CD4-positive, alpha-beta T cell treated with Interferon gamma for 1 hour (primary cell): ENCODE measurements at places on chromosomes 5 and 9.

- no peak for DNase-seq
Measured at GRCh38 chr9:76451234-76451633, 7.7 kb upstream of the GCNT1 start.

DNA sequence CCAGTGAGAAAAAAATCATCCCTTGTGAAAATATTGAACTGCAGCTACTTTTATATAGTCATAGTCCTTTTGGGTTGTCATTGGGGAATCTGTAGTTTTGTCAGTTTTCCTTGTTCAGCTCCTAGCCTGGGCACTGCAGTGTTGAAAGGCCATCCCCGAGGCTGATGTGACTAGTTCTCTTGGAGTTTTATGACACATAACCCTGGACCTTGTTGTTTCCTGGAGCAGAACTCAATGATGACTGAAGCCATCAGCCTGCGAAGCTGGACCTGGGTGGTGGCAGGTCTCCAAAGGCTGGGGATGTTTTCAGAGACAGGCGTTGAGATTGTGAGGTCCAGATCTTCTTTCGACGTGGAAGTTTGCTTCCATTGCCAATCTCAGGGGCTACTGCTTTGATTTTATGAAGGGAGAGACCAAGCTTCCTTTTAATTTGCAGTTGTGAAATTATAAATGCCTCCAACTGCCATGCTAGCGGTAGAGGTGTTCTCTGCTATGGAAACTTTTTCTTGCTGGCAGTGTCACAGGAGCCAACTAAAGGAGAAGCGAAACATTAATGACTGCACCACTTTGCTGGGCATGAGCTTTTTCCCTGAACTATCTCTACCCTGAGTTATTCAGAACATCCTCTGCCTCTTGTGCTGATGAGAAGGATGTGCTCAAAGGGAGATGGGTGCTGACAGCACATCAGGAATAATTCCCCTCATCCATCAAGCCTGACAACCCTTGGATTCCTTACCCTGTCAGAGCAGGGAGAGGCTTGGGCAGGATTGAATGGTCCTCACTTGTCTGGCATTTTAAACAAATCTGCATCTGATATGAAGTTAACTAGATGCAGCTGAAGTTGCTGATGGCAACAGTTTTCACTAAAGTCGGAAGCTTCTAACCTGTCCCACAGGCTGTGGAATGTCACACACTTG, 209.6 kb downstream of the MAST4 start:
- DNase-seq = no peak

DNA sequence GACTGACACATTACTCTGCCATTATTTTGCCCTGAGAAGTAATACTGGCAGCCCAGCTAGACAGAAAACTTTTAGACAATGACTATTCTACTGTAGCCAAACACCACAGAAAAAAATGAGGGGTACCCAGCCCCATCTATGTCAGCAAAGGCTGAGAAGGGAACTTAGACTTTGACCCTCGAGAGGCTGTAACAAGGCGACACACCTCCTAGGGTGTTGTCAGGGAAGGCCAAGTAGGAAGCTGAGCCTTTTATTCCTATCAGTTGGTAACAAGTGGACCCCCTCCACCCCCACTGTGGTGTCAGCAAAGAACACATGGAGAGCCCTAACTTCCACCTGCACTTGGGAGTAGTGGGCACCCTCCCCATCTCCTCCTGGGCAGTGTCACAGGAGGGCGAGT, 55.6 kb downstream of the SPTLC1 start:
- DNase-seq = no peak

GRCh38 chr5:53059281-53059680, 50.3 kb downstream of the MOCS2 start:
- DNase-seq = no peak

- DNase-seq = peak; percentile 58
Measured at GRCh38 chr9:71638627-71639026, 129.7 kb downstream of the CEMIP2 start.

GRCh38 chr5:40587376-40587775, 92.3 kb upstream of the PTGER4 start:
- no peak for DNase-seq
